Naive thymus-derived CD8-positive, alpha-beta T cell (primary cell): ENCODE measurements at places on chromosomes 2 and 18.

- DNase-seq, result no peak
- no peak overlapping the region for H3K27ac ChIP-seq
- H3K4me3 ChIP-seq, result no peak overlapping the region
- H3K4me1 ChIP-seq, result no peaks in the 10 kb centered on the region
- H3K36me3 ChIP-seq, result no peaks in the 10 kb centered on the region
These were observed 7.0 kb downstream of the ZSWIM2 start for GRCh38 chr2:186841940-186842339.

DNA sequence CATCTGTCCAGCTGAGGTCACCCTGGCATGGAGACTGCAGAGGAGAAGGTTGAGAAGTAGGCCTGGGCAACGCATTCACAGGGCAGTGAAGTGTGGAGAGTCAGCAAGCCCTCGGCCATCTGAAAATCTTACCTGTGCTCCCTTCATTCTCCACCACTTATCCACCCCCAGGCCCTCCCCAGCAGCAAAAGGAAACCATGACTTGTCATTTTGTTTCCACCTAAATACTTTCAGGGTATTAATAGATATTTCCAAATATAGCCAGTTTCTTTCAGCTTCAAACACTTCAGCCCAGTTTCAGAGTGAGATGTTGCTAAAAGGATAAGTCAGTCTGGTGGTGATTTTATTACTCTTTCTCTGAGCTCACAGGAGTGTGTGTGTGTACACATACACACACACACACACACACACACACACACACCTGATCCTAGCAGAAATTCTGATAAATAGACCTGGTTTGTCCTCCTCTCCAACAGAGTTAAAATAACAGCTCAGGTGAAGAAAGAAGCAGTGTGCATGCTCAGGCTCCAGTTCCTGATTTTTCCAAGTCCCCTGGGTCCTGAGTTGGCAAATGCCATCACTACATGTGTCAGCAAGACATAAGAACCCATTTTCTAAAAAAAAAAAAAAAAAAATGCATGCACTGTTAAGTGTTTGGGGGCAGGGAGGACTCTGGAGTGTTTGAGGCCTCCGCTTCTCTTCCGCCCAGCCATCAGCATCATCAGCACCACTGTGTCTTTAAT is 82.8 kb downstream of the LOXHD1 start:
- DNase-seq, result no peak
- no peaks in the 10 kb centered on the region for H3K4me1 ChIP-seq
- H3K4me3 ChIP-seq, result no peak overlapping the region
- H3K27ac ChIP-seq, result no peak overlapping the region
- peaks cover 5% of the 10 kb centered on the region for H3K27me3 ChIP-seq

DNA sequence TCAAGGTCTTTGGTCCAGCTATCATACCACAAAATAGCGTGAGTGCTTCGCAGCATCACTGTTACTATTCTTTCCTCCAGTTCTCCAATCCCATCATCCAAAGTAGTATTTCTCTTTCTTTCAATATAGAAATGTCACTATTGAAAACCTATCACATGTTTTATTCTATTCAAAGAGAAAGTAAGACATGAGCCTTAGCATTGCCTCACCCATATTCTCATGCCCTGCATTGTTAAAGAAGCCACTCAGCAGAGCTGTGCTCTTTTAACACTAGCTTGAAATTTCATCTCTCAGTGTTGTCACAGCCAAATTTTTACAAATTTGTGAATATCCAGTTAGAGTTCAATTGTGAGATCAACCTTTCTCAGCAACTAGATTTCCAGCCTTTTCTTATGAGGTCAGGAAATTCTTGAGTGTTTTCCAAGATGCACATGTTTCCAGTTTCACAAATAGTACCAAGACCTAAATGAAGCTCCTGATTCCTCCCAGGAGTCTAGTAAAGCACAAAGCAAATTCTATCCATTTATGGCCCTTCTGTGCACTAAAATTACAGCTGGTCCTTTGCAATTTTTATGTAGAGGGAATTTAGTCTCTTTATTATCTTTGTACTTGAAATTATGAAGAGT is 343.7 kb downstream of the SPAG16 start:
- no peak overlapping the region for H3K27ac ChIP-seq
- H3K36me3 ChIP-seq, result no peaks in the 10 kb centered on the region
- H3K4me1 ChIP-seq, result no peaks in the 10 kb centered on the region
- no peak for DNase-seq
- H3K4me3 ChIP-seq, result no peak overlapping the region

DNA sequence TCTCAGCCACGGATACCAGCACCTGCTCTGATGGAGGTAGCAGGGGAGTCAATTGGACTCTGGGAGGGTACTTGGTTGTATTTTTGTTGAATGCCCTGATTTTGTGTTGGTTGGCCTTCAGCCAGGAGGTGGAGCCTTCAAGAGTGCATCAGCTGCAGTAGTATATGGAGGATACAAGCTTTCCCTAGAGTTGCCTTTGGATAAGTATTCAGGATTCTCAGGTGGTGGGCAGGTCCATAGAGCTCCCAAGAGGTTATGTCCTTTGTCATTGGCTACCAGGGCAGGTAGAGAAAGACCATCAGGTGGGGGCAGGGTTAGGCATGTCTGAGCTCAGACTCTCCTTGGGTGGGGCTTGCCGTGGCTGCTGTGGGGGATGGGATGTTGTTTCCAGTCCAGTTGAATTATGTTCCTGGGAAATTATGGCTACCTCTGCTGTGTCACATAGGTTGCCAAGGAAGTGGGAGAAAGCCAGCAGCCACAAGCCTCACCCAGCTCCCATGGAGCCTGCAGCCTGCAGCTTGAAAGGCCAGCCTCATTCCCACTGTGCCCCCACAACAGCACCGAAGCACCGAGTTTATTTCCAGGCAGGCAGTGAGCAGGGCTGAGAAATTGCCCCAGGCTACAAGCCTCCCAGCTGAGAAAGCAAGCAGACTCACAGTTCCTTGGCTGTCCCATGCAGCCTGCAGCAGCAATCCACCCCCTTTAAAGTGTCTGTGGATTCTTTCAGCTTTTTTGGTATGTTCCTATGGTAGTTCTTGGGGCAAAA is 38.6 kb upstream of the CHST9 start:
- H3K4me3 ChIP-seq, result no peak overlapping the region
- no peak for DNase-seq
- H3K4me1 ChIP-seq, result no peaks in the 10 kb centered on the region
- no peaks in the 10 kb centered on the region for H3K27me3 ChIP-seq

- no peak overlapping the region for H3K27ac ChIP-seq
- no peaks in the 10 kb centered on the region for H3K27me3 ChIP-seq
- no peak overlapping the region for H3K4me3 ChIP-seq
These were observed 25.1 kb upstream of the GPR75 start for GRCh38 chr2:53884883-53885282.

- H3K4me1 ChIP-seq, result no peaks in the 10 kb centered on the region
- no peak overlapping the region for H3K27ac ChIP-seq
- H3K36me3 ChIP-seq, result peaks cover 5% of the 10 kb centered on the region
- H3K27me3 ChIP-seq, result peaks cover 8% of the 10 kb centered on the region
These were observed 5.9 kb upstream of the USP40 start for GRCh38 chr2:233572468-233572867.

DNA sequence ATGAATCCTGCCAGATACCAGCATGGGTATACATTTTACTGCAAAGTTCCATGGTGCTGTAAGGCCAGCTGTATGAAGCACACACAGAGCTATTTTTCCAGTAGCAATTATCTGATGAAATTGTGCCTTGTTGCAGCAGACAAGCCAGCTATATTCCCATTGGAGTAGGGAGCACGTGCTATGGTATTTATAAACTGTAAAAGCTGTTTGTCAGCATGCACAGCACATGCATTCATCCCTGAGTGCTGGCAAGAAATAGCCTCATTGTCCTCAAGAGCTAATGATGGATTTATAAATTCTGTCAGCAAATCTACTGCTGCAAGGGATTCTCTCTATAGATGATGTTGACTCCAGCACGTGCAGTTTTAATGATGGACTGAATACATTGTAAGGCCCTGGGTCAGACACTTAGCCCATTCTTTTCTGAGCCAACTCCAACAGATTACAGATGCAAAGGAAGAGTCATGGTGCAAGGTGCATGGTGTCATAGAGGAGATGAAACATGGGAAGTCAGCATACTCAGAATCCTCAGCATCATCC is 61.7 kb downstream of the KCNS3 start:
- no peak overlapping the region for H3K4me3 ChIP-seq
- H3K36me3 ChIP-seq, result peaks cover 5% of the 10 kb centered on the region
- H3K27me3 ChIP-seq, result no peaks in the 10 kb centered on the region

DNA sequence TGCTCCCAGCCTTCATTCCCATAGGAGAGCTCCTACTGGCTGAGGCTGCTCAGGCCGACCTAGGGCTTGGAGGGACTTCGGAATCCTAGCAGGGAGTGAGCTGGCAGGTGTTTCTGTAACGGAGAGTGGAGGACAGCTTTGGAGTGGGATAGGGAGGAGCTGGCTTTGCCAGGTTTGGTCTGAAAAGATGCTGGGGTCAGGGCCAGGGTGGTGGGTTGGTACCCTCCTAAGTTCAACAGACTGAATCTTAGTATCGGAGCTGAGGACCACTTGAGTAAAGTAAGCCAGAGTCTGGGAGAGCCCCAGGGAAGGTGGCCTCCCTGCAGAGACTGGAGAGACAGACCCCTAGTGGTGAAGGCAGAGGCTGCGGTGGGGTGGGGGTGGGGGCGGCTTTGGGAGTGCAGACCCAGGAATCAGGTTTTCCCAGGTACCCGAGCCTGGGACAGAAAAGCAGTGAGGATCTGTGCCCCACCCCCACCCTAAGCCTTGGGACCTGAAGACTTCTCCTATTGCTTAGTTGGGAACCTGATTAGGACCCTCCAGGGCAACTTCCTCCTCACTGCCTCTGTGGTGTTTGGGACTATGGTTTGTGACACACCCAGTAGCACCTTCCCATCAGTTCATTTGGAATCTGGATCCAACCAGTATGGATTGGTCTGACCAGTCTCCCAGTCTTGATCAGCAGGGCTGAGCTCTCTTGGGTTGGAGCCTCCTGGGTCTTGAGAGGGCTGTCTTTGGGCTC is 3.0 kb downstream of the CNNM4 start:
- no peak for DNase-seq
- no peak overlapping the region for H3K27ac ChIP-seq
- H3K4me1 ChIP-seq, result peaks cover 76% of the 10 kb centered on the region

GRCh38 chr2:14540015-14540414 is 92.5 kb upstream of the LRATD1 start:
- no peak overlapping the region for H3K4me3 ChIP-seq
- H3K27ac ChIP-seq, result no peak overlapping the region
- DNase-seq, result no peak
- no peaks in the 10 kb centered on the region for H3K36me3 ChIP-seq

DNA sequence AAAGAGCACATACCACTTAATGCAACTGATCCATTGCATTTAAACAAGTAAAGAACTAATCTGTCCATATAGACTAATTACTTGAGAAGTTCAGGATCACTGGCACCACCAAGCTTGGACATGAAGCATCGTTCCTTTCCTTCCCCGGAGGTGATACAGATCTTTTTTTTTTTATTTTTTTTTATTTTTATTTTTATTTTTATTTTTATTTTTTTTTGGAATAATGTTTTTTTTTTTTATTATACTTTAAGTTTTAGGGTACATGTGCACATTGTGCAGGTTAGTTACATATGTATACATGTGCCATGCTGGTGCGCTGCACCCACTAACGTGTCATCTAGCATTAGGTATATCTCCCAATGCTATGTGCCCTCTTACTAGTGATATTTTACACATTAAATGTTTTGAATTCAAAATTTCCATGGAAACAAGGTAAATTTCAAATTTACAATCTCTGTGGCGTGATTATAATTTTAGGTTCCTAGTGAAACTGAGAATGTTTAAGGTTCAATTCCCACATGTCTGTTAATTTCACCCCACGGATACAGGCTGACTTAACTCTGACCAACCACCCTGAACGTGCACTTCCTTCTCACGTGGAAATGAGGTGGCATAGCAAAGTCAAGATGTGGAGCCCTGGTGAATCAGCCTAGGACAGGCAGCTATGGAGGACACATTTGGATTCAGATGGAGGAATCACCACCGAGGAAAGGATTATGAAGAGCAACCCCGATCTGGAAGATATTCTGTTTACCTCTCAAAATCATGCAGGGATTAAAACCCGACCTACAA is 101.6 kb upstream of the THOC1 start:
- H3K27me3 ChIP-seq, result no peaks in the 10 kb centered on the region
- no peaks in the 10 kb centered on the region for H3K36me3 ChIP-seq
- peaks cover 24% of the 10 kb centered on the region for H3K4me1 ChIP-seq
- H3K4me3 ChIP-seq, result no peak overlapping the region

DNA sequence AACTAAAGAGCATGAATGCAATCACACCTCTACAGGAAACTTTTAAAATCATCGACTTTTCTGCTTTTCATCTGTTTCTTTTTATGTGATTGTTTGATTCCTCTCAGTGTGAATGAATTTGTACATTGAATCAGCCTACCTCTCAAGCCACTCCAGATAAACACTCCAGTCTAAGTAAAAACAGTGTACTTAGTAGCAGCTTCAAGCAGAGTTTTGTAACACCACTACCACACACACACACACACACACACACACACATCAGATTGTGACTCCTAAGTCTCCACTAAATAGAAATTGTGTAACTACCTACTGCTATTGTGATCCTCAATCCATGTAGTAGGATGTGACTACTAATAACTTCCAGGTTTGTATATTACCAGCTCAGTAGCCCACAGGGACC is 65.3 kb upstream of the EPB41L5 start:
- peaks cover 52% of the 10 kb centered on the region for H3K4me1 ChIP-seq
- DNase-seq, result no peak
- peaks cover 88% of the 10 kb centered on the region for H3K36me3 ChIP-seq
- H3K27ac ChIP-seq, result peak overlapping the region; percentile 66
- no peaks in the 10 kb centered on the region for H3K27me3 ChIP-seq

- no peak for DNase-seq
- no peaks in the 10 kb centered on the region for H3K36me3 ChIP-seq
- no peak overlapping the region for H3K4me3 ChIP-seq
These were observed 73.9 kb upstream of the UXS1 start for GRCh38 chr2:106267997-106268396.

- H3K27me3 ChIP-seq, result no peaks in the 10 kb centered on the region
- DNase-seq, result no peak
- no peaks in the 10 kb centered on the region for H3K36me3 ChIP-seq
- H3K4me3 ChIP-seq, result no peak overlapping the region
- peaks cover 5% of the 10 kb centered on the region for H3K4me1 ChIP-seq
These were observed 41.8 kb downstream of the PSMA8 start for GRCh38 chr18:26175481-26175880.

- no peak overlapping the region for H3K27ac ChIP-seq
- H3K4me3 ChIP-seq, result no peak overlapping the region
- DNase-seq, result no peak
These were observed 222.8 kb downstream of the NAPG start for GRCh38 chr18:10748641-10749040.

DNA sequence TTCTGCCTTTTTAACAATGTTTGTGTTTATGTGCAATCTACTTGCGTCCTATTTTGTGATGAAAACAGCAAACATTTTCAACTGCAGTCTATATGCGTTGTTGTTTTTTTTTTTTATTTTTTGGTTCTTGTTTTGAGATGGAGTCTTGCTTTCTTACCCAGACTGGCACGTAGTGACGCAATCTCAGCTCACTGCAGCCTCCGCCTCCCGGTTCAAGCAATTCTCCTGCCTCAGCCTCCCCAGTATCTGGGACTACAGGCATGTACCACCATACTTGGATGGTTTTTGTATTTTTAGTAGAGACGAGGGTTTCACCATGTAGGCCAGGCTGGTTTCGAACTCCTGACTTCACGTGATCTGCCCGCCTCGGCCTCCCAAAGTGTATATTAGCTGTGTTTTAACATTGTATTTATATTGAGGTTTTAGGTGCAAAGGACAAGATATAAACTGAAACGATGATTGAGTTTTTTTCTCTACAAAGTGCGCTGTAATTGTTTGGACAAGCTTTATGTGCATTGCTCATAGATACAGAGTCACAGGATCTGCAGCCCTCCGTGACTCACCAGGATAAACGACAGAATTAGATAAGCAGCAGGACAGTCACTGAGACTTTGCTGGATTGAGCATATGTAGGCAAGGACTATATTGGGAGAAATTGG is 17.4 kb downstream of the CDH7 start:
- no peak overlapping the region for H3K4me3 ChIP-seq
- H3K27me3 ChIP-seq, result no peaks in the 10 kb centered on the region
- H3K4me1 ChIP-seq, result no peaks in the 10 kb centered on the region
